ENCODE measurements at places on chromosomes 6 and 20.

GRCh38 chr6:140366991-140367390, 992.5 kb upstream of the CITED2 start:
- DNase-seq: peak; percentile 6

GRCh38 chr20:4673371-4674001, 48.2 kb upstream of the PRND start:
- DNase-seq: no peak

DNA sequence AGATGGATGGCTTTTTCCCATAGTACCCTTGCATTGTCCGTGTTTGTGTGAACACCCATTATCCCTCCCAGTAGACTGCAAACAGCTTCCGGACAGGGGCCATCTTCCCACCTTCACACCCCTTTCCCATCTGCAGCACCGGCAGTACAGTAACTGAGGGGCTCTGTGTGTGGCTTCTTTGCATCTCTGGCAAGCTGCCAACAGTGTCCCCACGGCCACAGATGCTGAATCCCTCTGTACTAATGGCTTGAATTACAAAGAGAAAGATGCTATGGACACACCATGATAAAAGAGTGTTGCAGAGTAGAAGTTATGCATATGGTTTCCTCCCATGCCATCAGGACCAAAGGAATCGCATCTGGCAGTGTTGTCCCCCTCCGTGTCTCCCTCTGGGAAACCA, 101.1 kb upstream of the CDYL start:
- no peak for DNase-seq

- DNase-seq: no peak
Observed at GRCh38 chr20:49523767-49524360, 41.4 kb upstream of the KCNB1 start.

- DNase-seq: no peak
Observed at GRCh38 chr6:92047152-92047850, 1372.1 kb downstream of the EPHA7 start.

DNA sequence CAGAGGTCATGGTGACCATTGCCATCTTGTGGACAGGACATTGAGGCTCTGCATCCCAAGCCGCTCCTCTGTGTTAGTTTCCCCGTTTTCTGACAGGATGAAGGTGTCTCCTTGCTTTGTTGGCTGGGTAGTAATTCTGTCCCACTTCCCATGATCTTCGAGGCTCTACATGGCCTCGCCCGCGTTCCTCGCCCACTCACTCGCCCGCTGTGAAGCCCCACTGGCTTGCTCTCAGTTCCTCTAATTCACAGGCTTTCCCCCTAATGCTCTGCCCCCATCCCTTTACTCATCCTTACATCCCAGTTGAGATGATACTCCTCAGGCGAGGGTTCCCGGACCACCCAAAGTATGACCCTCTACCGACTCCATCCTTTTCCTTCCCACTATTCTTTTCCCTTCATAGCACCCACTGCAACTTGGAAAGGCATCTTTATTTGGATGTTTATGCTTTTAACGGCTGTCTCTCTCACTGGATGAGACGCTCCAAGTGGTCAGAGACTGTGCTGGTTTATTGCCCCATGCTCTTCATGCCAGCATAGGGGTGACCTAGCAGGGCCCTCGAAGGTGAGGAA, 511 bp upstream of the SLC35B2 start:
- DNase-seq: no peak

DNA sequence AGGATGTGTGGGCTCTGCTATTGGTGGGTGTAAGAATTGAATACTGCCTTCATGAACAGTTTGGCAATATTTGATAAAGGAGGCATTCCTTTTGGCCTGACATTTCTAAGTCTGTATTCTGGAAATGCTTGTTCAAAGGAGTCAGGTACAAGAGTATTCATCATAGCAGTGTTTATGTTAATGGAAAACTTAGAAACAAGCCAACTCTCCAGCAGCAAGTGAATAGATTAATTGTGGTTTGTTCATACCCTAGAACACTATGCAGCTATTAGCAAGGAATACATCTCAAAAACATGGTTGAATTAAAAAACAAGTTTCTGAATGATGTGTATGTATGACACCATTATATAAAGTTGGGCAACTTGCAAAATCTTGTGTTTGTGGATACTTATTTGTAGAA, 195.8 kb downstream of the ZFAND3 start:
- DNase-seq: no peak

GRCh38 chr6:20875369-20875963, 341.2 kb downstream of the CDKAL1 start:
- no peak for DNase-seq

- no peak for DNase-seq
Observed at GRCh38 chr6:169911264-169912263, 160.1 kb downstream of the ERMARD start.

DNA sequence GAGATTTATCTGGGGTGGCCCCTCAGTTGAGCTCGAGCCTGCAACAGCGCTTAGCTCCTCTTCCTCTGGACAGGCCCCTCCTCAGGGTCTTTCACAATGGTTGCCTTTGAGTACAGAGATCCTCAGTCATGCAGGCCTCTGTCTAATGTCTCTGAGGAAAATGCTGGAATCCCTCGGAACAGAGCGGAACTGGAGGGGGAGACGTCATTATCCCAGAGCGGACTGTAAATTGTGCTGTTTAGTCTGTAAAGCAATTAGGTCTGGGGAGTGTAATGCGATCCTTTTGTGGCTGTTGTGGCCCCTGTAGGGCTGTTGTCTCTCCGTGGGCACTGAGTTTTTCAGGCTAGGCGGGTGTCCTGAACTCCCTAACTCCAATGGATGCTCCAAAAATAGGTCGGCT, 15.0 kb upstream of the DAAM2 start:
- DNase-seq: no peak

DNA sequence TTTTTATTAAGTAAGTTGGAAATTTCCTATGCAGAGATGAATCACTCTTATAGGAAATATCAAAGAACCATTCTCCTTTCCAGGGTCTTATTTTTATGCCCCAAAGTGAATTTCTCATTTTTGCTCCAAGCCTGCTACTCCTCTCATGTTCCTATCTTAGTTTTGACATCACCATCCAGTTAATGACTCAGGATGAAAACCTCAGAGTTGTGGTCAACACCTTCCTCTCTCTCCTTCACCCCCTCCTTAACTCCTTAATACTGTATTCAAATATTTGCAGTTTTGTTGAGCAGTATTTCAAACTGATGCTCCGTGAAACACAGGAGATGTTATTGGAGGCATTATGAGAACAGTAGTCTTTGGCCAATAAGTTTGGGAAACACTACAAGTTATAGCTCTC, 64.1 kb downstream of the NRN1 start:
- DNase-seq: no peak
